ENCODE measurements at places on chromosomes 16 and 17.

DNA sequence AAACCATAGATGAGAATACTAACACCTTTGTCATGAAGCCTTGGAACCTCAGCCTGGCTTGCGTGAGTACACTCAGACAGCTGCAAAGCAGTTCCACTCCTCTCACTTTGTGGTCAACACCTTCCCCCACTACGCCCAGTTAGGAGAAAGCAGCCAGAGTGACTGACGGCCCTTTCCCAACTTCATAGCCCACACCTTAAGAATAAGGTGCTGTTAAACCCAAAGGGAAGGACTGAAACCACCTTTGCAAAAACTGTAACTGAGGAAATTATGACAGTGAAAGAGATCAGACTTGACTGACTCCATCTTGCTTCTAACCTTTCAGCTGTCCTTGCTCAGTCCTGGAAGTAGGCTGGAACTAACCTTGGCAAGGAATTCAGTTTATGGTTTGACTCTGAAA, 13.7 kb downstream of the N4BP1 start:
- DNase-seq, result no peak

- no peak for DNase-seq
Measured at GRCh38 chr16:74736531-74737157, 36.0 kb upstream of the MLKL start.

DNA sequence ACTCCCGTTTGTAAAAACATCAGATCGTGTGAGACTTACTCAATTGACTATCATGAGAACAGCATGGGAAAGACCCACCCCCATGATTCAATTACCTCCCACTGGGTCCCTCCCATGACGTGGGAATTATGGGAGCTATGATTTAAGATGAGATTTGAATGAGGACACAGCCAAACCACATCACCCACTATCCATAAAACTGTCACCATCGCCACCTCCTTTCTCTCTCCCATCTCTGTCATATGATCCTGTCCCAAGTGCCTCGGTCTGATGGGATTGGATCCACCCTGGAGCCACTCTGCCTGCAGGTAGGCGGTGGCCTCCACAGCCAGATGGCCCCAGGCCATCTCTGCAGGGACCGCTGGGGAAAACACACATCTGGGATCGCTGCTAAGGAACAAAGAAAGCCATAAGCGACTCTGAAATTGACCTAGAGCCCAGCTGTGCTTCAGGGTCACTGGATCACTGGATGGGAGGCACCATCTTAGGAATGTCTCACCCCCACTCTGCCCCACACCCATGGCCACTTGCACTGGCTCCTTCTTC, 61.2 kb downstream of the TMEM186 start:
- no peak for DNase-seq

GRCh38 chr17:82371333-82372248, at the start of gene UTS2R:
Gene UTS2R (plus strand): TSS chr17:82371765. CDS start chr17:82374325, 2,560 bp downstream.
- no peak for DNase-seq

DNA sequence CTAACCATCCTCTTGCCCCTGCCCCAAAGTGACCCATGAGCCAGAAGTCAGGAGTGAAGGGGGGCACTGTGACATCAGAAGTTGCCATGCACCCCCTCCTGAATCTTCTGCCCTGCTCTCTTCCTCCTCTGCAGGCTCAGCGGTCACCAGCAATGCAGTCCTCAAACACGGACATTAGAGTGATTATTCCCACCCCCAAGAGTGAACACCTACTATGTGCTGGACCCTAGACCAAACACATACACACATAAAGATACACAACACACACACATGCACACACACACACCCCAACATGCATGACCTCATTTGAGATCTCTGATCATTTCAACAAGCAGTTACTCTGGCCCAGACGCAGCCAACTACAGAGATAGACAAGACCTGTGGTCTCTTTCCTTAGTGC, at the start of gene CDRT4:
CDRT4 (minus strand) TSS at position 30 of the 400 bp plus-strand sequence. CDS start 27,383 bp downstream, outside the sequence.
- DNase-seq, result no peak

DNA sequence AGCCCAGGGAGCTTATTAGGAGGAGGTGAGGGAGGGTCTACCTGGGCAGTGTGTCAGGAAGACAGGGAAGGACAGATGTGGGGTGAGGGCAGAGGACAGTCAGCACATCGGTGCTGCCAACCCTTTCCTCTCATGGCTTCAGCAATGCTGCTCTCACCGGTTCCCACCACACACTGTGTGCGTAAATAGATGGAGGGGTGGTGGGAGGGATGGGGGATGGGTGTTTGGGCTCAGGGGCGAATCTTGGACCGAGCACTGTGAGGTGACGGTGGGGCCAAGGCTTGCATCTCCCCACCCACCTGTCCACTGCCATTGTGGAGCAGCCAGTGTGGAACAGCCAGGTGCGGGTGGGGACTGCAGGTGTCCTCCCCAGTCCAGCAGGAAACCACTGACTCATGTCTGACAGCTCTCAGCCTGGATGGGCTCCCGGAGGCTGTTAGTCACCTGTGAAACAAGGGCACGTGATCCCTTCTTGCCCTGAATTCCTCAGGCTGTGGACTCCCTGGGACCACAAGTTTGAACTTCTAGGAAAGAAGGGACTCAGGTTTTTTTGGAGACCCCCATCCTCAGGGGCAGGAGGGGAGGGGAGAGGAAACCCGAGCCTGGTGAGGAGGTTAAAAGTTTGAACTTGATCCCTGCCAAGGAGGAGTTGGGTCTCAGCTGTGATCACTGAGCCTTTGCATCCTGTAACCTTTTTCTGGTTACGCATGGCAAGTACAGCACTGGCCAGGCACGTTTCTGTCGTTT, 42.7 kb upstream of the SMPD3 start:
- DNase-seq, result no peak

DNA sequence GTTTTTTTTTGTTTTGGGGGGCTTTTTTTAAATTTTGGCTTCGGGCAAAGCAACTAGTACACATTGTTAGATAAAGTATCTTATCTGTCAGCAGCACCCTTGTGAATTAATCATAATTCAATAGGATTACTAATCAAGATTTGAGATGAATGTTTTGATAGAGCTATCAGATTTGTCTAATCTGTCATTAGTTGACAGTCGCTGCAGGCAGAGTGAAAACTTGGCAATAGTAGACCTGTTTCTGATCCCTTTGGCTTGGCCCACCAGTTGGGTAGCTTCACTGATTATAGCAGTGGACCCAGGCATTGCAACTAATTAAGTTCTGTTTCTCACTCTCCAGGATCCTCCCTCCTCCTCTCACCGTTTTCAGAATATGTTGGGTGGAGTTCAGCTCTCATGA, 258.6 kb downstream of the IRX3 start:
- DNase-seq, result no peak

DNA sequence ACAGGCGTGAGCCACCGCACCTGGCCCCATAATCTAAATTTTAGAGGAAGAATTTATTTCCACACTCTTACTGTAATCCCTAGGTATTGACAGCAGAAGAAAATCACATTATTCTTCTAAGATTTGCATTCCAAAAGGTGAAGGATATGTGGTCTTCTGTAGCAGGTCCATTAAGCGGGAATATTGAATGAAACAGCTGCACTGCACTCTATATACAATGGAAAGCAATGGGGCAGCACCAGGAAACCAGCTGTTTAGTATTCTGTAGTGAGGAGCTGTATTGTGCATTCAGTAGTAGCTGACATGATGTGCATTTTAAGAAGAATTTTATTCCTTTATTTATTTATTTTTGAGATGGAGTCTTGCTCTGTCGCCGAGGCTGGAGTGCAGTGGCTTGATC, 49.6 kb downstream of the PSMD12 start:
- DNase-seq, result no peak

DNA sequence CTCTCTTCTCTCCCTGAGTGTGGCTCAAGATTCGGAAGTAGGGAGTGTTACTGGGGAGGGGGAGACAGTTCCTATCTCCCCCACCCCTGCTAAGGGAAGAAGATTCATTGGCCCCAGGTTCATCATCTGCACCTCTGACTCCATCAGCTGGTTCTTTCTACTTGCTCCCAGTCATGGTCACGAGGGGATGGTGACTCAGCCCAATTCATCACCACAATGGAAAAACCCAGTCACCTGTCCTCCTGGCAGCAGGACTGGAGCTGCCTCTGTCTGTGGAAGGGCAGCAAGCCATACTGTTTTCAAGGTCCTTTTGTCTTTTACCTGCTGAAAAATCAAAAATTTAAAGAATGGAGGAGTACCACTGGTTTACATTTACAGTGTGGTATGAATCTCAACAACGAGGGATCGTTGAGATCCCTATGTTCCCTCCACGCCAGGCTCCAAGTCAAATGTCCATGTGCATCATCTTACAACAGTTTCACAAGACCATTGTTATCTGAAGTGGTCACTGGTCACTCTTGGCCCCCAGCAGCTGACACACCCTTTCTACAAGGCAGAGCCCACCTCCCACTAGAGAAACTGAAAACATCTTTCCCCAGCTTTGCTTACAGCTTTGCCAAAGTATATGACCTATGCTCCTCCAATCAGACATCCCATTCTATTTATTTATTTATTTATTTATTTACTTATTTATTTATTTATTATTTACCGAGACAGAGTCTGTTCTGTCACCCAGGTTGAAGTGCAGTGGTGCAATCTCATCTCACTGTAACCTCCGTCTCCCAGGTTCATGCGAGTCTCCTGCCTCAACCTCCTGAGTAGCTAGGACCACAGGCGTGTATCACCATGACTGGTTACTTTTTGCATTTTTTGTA, 40.4 kb upstream of the NDRG4 start:
- DNase-seq, result peak; percentile 42

DNA sequence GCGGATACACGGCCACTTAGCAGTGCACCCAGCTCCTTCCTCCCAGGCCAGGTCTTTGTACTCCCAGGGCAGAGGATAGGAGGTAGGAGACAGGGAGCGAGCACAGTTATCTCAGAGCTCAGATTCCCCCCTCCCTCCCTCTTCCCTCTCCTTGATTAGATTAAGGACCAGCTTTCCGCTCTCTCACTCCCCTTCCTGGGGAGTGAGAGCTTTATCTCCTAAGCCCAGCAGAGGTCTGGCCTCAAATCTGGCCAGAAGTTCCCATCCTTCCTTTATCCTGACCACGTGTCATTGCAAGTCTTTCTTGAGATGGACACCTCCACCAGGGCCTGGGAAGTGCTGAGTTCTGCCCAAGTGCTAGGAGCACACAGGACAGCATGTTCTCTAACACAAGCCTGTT, 5.1 kb downstream of the ARL4D start:
- DNase-seq, result no peak

DNA sequence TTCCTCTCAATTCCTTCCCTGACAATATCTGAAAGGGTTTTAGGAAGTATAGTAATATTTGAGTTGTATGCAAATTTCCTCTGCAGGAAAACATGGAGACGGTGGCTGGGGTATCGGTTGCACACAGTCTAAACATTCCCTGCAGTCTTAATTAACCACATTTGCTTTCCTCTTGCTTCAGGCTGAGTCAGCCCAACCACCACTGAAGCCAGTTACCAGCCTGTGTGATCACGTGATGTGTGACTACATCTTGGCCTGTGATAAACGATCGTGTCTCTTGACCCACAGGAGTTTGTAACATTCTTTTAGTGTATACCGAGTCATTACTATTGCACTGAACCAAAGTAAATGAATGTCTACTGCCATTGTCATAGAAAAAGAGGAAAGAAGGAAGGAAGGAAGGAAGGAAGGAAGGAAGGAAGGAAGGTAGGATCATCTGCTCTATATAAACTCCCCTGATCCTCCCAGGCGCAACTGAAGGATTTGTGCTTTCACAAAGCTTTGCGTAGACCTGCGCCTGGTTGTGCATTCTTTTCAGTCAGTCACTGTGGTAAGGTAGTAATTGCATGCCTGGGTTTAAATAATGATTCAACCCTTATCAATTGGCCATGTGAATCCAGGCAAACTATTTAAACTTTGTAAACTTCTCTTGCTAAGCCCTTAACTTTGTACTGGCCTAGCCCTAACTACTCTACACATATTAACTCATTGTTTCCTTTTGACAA, 280.6 kb upstream of the SALL1 start:
- DNase-seq, result no peak

- no peak for DNase-seq
Measured at GRCh38 chr17:60169921-60170817, 20.4 kb downstream of the CA4 start.

- DNase-seq, result no peak
Measured at GRCh38 chr17:42285346-42286050, 2.8 kb upstream of the STAT5A start.

DNA sequence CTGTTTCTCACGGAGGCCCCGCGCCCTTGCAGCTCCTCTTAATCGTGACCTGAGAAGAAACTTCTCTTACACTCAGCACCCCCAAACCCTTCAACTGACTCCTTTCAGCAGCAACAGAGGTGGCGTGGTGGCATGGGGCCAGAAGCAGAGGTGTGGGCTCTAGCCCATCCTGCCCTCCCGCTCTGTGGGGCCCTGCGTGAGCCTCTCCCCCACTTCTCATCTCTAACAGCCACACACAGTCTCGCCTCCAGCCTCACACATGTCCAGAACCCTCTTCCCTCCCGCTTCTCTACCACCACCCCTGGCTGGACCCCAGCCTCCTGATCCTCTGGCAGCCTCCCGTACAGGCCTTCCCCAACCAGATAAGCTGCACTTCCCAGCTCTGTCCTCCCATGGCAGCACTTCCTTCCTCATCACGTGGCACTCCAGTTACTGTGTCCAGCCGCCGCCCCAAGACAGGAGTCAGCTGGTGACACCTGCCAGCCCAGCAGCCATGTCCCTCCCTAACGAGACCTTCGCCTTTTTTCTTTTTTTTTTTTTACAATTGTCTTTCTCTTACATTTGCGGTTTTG, 30.5 kb downstream of the NSMCE1 start:
- no peak for DNase-seq

DNA sequence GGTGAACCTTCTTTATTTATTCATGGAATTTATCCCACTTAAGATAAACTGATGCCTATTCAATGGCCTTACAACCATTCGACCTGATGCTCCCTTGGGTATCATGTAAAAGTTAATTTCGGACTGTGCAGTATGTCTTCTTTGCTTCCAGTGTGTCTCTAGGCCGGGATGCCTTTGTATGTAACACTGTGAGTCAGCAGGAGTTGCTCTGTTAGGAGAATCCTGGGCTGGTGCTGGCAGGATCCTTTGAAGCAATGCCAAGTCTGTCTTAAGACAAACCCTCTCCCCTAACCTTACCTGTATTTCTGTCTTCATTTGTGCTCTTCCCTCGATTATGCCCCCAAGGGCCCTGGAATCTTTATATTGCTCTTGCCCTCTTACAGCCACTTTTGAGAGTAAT, 37.9 kb upstream of the ABCA8 start:
- no peak for DNase-seq

DNA sequence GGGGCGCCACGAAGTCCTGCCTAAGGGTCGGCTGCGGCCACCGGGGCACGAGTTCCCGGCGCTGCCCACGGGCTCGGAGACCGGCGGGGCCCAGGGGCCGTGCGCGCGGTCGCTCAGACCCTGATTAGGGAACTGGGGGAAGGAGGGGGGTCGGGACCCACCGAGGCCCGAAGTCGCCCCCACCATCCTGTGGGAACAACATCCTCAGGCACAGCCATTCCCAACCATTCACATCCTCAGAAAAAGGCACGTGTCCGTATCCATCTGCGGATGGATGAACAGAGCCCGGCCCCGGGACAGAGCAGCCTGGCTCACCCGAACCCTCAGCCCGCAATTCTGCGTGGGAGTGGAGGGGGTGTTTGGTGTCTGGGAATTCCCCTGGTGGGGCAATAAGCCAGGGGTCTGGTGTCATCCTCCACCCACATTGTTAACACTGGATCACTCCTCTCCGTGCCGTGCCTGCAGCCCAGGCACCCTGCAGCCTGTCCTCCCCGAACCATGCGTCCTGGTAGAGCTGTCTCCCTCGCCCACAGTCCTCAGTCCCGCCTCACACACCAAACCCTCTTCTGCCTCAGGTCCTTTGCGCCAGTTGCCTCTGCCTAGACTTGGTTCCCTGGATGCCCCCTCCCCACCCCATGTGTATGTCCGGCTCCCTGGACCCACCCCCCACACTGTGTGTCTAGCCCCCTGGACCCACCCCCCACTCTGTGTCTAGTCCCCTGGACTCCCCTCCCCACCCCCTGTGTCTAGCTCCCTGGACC, 789 bp upstream of the CCDC57 start:
- peak; percentile 51 for DNase-seq

All from activated CD4-positive, alpha-beta T cell treated with anti-CD3 and anti-CD28 coated beads for 24 hours (primary cell).